Ureter (tissue), 1 donor: ENCODE measurements at places on chromosomes 1 and 21. TPM values are rescaled to one million over a fixed set of nuclear protein-coding genes. Genes with fewer than 3 reads are reported as not detected.

DNA sequence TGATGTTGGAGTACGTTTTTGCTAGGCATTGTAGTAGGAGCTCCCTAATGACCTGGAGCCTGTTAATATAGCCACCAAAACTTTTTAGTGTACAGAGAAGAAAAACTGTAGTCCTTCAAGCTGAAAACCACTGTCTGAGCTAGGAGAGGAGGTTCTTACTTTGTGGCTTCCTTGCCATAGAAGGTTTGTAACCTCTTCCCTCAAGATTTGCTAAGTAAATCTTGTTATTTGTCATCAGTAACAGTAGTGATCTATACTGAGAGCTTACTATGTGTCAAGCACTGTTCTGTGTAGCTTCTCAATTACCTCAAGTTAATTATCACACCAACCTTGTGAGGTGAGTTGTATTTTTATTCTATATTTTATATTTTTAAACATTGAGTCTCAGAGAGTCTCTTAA is 21.2 kb upstream of the LRRC8C start:
- no peak for DNase-seq

DNA sequence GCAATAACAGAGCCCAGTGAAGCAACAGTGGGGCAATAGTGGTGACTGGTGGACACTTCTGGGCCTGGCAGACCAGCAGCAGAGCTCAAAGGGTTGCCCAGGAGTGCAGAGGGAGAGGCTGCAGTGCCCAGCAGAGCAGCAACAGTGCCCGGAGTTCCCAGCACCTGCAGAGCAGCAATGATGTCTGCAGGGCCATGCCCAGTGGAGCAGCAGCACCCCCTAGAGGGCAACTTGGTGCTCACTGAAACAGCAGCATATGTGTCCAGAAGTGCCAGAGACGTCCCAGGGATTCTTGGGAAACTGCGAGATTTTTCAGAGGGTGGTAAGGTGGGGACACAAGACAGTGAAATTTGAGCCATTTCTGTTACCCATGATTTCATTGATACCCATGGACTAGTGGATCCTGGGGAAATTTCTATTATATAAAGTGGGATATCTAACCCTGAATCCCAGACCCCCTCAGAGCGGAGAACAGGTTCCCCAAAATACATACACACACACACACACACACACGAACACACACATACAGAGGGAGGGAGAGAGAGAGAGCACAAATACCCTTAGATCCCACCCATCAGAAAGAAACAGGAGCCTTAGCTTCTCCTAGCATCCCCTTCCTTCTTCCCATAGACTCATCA is 156.9 kb upstream of the GJB5 start:
- DNase-seq = peak; percentile 62

DNA sequence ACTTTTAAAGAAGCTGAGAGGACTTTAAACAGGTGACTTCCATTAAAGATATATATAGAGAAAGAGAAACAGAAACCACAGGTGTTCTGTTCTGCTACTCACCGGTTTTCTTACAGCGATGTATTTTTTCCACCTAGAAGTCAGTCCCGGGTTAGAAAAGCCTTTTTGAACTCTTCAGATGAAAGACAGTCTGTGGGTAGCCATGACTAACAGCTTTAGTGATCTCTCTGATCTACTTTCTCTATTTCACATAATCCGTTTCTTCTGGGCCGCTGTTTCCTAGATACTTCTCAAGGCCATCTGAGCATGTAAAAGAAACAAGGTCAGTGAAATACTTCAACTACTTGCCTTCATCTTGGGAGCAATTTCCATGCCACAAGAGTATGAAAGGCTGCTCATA is 25.1 kb downstream of the WDR64 start:
- DNase-seq = no peak

DNA sequence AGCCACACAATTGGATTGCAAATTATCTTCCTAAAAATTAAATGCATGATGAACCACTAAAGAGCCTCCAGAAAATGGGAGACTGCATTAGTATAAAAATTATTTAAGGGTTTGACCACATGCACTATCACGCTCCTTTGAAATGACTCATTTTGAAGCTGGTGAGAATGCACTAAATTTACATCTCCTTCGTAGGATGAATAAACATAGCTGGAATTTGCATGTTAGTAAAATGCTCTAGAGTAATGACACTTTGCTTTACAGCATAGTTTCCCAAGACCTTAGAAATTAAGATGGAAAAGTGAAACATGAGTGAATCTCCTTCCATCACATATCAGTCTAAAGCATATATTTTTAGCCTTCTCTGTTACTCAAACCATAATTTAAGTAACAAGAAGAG is 2.4 kb downstream of the PLPPR4 start:
- DNase-seq = no peak

- DNase-seq = peak; percentile 64
These were observed 832 bp downstream of the HCN3 start for GRCh38 chr1:155277902-155278688.

DNA sequence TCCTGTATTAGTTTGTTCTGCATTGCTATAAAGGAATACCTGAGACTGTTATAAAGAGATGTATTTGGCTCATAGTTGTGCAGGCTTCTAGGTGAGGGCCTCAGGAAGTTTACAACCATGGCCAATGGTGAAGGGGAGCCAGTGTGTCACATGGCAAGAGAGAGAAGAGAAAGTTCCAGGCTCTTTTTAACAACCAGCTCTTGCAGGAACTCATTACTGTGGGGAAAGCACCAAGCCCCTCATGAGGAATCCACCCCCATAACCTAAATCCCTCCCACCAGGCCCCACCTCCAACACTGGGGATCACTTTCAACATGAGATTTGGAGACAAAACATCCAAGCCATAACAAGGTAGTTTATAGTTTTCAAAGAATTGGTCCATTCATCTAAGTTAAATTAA is 5.0 kb upstream of the MEAF6 start:
- no peak for DNase-seq

DNA sequence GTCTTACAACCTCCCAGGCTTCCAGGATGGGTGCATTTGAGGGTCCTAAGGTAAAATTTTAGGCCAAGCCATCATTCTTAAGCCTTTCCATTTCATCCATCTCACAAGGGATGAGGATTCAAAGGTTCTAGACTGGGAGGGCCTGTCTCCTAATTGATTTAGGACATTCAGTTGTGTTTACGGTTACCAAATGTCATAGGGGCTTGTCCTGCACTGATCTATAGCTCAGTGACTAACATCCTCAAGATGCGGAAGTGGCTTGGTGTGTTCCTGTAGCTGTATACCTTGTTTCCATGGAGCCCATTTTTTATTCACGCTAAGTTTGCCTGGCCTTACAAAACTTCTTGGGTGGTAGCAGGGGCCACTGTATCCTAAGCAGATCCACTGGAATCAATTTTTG is 52.8 kb downstream of the DUSP10 start:
- no peak for DNase-seq

DNA sequence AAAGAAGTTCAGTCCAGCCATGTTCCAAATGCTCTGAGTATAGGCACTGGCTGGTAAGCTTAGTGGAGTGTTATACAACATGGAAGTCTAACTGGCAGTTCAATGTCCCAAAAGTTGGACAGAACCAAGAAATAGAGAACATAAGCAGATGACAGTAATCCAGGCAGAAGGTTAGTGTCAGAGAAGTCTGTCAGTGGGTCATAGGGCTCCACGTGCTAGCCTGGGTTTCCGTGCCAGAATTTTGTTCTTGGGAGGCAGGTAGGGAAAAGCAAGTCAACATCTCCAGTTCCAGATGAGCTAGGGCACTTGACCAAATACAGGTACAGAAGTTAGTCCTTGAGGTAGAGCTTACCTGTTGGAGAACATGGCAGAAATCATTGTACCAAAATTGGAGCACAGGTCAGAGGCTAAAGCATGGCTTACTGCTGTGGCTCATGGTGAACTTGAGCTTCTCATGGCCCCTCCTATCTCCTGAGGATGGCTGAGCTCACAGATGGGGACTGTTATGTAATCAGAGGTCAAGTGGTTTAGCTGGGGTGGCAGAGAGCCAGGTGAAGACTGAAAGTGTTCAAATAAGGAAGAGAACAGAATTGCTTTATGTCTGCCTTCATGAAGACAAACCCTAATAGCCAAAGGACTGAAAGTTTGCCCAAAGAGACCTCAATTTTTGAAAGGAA is 170.8 kb downstream of the NFIA start:
- peak; percentile 81 for DNase-seq

DNA sequence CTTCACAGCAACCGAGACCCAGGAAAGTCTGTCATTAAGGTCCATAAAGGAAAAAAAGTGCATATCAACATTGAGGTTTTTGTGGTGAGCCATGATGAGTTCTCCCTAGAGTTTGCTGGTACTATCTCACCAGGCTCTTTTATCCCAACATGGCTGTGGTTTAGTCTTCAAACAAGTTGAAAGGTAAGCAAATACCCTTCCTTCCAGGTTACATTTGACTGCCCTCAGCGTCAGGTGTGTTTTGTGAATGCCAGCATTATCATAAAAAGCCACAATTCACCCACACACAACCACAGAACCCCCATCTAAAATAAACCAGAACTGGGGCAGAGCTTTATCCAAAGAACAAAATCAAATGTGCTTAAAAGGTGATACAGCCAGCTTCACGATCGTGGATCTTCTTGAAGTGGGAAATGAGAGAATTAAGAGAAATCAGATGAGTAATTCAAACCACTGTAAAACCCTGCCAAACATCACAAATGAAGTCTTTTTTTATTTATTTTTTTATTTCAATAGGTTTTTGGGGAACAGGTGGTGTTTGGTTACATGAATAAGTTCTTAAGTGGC is 64.7 kb downstream of the SETD4 start:
- DNase-seq = no peak

DNA sequence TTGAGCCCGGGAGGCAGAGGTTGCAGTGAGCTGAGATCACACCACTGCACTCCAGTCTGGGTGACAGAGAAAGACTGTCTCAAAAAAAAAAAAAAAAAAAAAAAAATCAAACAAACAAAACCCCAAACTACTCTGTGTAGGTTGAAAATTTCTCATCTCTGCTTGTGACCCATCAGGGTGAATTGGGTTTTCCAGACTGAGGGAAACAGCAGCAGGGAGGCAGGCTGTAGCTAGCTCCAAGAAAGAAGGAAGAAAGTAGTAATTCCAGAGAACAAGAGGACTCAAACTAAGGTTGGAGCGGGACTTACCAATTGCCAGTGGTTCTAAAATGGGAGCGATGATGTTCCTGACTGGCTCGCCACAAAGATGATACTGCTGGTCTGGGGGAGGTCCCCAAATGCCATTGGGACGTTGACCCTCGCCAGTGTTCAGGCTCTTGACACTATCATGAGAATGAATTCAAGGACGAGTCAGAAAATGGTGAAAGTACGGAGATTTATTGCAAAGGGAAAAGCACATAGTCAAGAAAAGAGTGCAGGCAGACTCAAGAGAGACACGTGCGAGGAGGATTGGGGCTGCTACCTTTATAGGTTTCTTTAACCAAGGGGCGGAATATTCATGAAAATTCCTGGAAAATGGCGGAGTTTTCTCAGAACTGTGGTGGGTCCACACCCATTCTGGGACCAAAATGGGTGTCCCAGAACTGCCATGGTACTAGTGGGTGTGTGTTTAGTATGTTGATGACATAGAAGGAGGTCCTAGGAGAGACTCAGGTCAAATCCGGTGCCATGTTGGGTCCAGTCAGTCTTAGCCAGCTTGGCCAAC is 13.4 kb downstream of the AADACL4 start:
- no peak for DNase-seq

DNA sequence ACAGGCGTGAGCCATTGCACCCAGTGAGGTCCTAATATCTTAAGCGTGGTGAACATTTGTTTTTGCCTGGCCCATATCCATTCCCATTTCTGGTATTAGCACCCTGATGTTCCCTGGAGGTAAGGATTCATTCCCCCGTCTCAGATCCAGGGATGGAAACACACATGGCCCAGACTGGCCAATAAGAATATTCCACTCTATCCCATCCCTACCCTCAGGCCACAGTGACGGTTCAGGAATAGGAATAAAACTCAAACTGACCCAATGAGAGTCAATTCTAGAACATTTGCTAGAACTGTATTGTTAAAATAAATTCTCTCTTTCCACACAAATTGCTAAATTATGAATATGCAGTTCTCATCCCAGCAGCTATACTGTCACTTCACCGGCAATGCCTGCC is 76.1 kb downstream of the PIK3R3 start:
- DNase-seq = no peak

DNA sequence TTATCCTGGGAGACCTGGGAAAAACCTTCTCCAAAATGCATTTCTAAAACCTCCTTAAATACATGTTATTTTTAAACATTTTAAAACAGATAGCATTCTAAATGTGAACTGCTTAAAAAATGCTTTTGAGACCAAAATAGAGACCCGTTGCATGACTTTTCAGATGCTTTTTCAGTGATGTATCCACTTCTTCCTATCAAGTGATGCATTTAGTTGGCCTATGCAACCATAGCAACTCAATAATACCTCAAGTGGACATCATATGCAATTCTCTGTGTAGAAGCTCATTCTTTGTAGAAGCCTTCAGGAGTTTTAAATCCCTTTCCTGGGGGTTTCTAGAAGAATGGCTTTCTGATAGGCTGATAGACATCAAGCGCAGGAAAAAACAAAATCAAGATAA is 94.5 kb upstream of the RAVER2 start:
- DNase-seq = no peak

DNA sequence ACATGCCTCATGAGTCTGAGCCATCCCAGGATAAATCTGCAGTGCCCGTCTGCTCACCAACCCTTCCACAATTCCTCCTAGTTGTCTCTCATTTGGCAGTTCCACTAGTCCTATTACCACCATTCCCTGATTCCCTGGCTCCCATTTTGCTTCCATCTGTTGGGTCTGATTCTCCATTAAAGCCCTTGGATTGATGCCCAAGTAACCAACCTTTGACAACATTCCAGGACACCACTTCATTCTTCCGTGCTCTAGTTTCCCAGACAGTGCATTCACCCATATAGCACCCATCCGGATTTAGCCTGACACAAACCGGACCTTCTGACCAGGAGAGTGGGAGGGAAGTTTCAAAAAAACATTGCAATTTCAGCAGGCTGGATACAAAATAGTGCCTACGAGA is 189.4 kb upstream of the PALMD start:
- DNase-seq = no peak

DNA sequence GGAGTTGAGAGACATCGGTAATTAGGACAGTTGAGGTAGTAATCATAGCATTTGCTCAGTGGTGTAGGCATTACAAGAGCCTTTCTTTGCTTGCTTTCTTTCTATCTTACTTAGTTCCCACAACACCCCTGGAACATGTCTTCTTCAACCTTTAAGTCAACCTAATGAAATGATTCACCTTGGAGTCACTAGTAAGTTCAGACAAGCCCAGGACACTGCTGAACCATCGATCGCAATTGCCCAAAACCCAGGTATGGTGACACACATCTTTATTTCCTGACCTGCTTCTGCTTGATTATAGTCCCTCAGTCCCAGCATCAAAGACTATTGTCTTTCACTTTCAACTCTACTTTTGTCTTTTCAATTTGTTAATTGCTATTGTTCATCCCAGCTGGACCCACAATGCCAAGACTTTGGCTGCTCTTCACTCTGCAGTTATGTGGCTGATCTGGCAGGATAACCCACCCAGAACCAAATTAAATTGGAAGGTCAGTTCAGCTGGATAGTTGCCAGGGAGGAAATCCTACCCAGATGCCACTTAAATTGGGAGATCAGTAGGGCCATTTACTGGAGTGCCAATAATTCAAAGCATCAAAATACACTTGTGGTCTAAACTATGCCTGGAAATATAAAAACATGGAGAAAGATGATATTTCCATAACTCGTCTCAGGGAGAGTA is 272.9 kb downstream of the RWDD3 start:
- no peak for DNase-seq

SYCP1 gene
- total RNA-seq = not detected

SYDE2 gene
- total RNA-seq = 17.0 TPM

THEM4 gene
- 28.2 TPM for total RNA-seq

CFHR5 gene
- not detected for total RNA-seq

S100A1 gene
- total RNA-seq = not detected

PLCH2 gene
- 90.0 TPM for total RNA-seq

AMY1B gene
- total RNA-seq = not detected

C1orf185 gene
- total RNA-seq = not detected

RBP7 gene
- 8.5 TPM for total RNA-seq

SYTL1 gene
- 93.6 TPM for total RNA-seq

CPTP gene
- 21.4 TPM for total RNA-seq
